Lung microvascular endothelial cell (primary cell): ENCODE measurements at places on chromosomes 13 and 19. TPM values are rescaled to one million over a fixed set of nuclear protein-coding genes. Genes with fewer than 3 reads are reported as not detected.

CD79A gene
- total RNA-seq: not detected in 2 replicates

GIPC3 gene
- 0.20 and 0.65 TPM in 2 replicates for total RNA-seq

PLIN4 gene
- total RNA-seq: 0.65 and 2.0 TPM in 2 replicates

CEACAM3 gene
- not detected in 2 replicates for total RNA-seq

KLF5 gene
- total RNA-seq: 0.44 and 1.8 TPM in 2 replicates

RNF225 gene
- total RNA-seq: not detected in 2 replicates

FFAR1 gene
- total RNA-seq: not detected in 2 replicates

ZNF709 gene
- 2.6 and 4.4 TPM in 2 replicates for total RNA-seq

ZNF628 gene
- 0.65 and 0.79 TPM in 2 replicates for total RNA-seq

FFAR2 gene
- not detected in 2 replicates for total RNA-seq

HPN gene
- total RNA-seq: under 0.01 TPM in 2 replicates

TLE6 gene
- total RNA-seq: 0.99 and 1.1 TPM in 2 replicates

HRC gene
- not detected in 2 replicates for total RNA-seq

HIPK4 gene
- total RNA-seq: under 0.01 TPM in 1 of 2 replicates, not detected in the other

FAM174C gene
- 16.9 and 17.0 TPM in 2 replicates for total RNA-seq

GRIN3B gene
- under 0.01 and 0.44 TPM in 2 replicates for total RNA-seq

ZNF492 gene
- total RNA-seq: 0.22 and 0.60 TPM in 2 replicates

TTC9B gene
- total RNA-seq: under 0.01 TPM in 1 of 2 replicates, not detected in the other

MYO16 gene
- total RNA-seq: not detected in 2 replicates

TEX26 gene
- total RNA-seq: not detected in 2 replicates

S1PR4 gene
- total RNA-seq: under 0.01 and 0.44 TPM in 2 replicates

C19orf38 gene
- 0.20 TPM in 1 of 2 replicates, not detected in the other for total RNA-seq

PTGER1 gene
- total RNA-seq: under 0.01 and 0.20 TPM in 2 replicates

SLC25A41 gene
- not detected in 2 replicates for total RNA-seq

COL4A1 gene
- 836 and 1,068 TPM in 2 replicates for total RNA-seq

KIR3DL2 gene
- total RNA-seq: not detected in 2 replicates

ZIK1 gene
- 3.9 and 4.6 TPM in 2 replicates for total RNA-seq

FGF21 gene
- total RNA-seq: under 0.01 TPM in 1 of 2 replicates, not detected in the other

COMP gene
- total RNA-seq: not detected in 2 replicates

ERVV-1 gene
- not detected in 2 replicates for total RNA-seq

ATP8B3 gene
- total RNA-seq: 0.20 and 0.65 TPM in 2 replicates

N4BP2L1 gene
- 2.2 and 7.3 TPM in 2 replicates for total RNA-seq

TMED1 gene
- 32.3 and 44.0 TPM in 2 replicates for total RNA-seq

CDC16 gene
- 27.5 and 31.9 TPM in 2 replicates for total RNA-seq

APOC4 gene
- not detected in 2 replicates for total RNA-seq

IQCN gene
- total RNA-seq: under 0.01 TPM in 2 replicates

ZNF418 gene
- total RNA-seq: 1.7 and 6.2 TPM in 2 replicates

FCAR gene
- total RNA-seq: not detected in 2 replicates

FAM98C gene
- total RNA-seq: 4.0 and 4.8 TPM in 2 replicates

S1PR5 gene
- total RNA-seq: under 0.01 TPM in 2 replicates

ZNF285 gene
- 1.1 and 1.4 TPM in 2 replicates for total RNA-seq

ATP11A gene
- 10.9 and 18.8 TPM in 2 replicates for total RNA-seq

FLT1 gene
- total RNA-seq: 3.4 and 42.7 TPM in 2 replicates

GTF2F1 gene
- total RNA-seq: 35.1 and 36.7 TPM in 2 replicates

HSD17B14 gene
- total RNA-seq: 0.60 and 2.6 TPM in 2 replicates

CEACAM21 gene
- 6.8 and 10.7 TPM in 2 replicates for total RNA-seq

TBCB gene
- total RNA-seq: 140 and 181 TPM in 2 replicates

SUGP1 gene
- 16.1 and 22.6 TPM in 2 replicates for total RNA-seq

SLC25A23 gene
- 13.1 and 15.7 TPM in 2 replicates for total RNA-seq

ARHGEF1 gene
- 24.0 and 34.7 TPM in 2 replicates for total RNA-seq

KMT5C gene
- total RNA-seq: 2.2 and 3.0 TPM in 2 replicates

THOP1 gene
- 26.6 and 36.8 TPM in 2 replicates for total RNA-seq

ZNF845 gene
- 5.0 and 7.5 TPM in 2 replicates for total RNA-seq

ADM5 gene
- total RNA-seq: 0.22 and 0.40 TPM in 2 replicates

CACNG6 gene
- 0.20 and 1.5 TPM in 2 replicates for total RNA-seq

NKG7 gene
- total RNA-seq: not detected in 2 replicates

CCL25 gene
- not detected in 2 replicates for total RNA-seq

ANGPTL8 gene
- not detected in 2 replicates for total RNA-seq

NAPA gene
- total RNA-seq: 61.1 and 69.5 TPM in 2 replicates
